Mucosa of descending colon (tissue), 3 donors: ENCODE measurements at places on chromosomes 12 and 14. TPM values are rescaled to one million over a fixed set of nuclear protein-coding genes. Genes with fewer than 3 reads are reported as not detected.

The COQ5 gene
- 22.8 TPM for total RNA-seq

The NELL2 gene
- 7.4 TPM for total RNA-seq

The PPFIA2 gene
- total RNA-seq, result 2.9 TPM

The CDKN3 gene
- 18.2 TPM for total RNA-seq
